ENCODE measurements at places on chromosomes 3 and 15. TPM values are rescaled to one million over a fixed set of nuclear protein-coding genes. Genes with fewer than 3 reads are reported as not detected.

- H3K27ac ChIP-seq, result peak within 1 kb of the TSS; percentile 90
- H3K4me3 ChIP-seq, result peak within 1 kb of the TSS; percentile 94
- H3K27me3 ChIP-seq, result no peaks in the 10 kb centered on the region
- no peaks in the 10 kb centered on the region for H3K36me3 ChIP-seq
These were observed at the start of gene MKRN2 for GRCh38 chr3:12556690-12557472. MKRN2 (plus strand) TSS chr3:12557087; CDS start chr3:12557151, 64 bp downstream.

- H3K36me3 ChIP-seq, result no peaks in the 10 kb centered on the region
- H3K4me1 ChIP-seq, result no peaks in the 10 kb centered on the region
- no peaks in the 10 kb centered on the region for H3K27me3 ChIP-seq
- no peak overlapping the region for H3K4me3 ChIP-seq
These were observed 406.6 kb upstream of the PPP2R3A start for GRCh38 chr3:135558906-135559305.

Gene CCNB2
- total RNA-seq, result 7.9 TPM

Gene ZNF774
- 3.3 TPM for total RNA-seq

Gene SAXO2
- 1.2 TPM for total RNA-seq

GRCh38 chr15:85554852-85555521, 174.6 kb downstream of the AKAP13 start:
- no peak overlapping the region for H3K4me3 ChIP-seq
- no peak overlapping the region for H3K27ac ChIP-seq
- no peak for DNase-seq
- H3K27me3 ChIP-seq, result no peaks in the 10 kb centered on the region
- H3K4me1 ChIP-seq, result no peaks in the 10 kb centered on the region

Gene STRIT1
- not detected for total RNA-seq

GRCh38 chr15:48373821-48374451, 42.7 kb downstream of the DUT start:
- H3K4me3 ChIP-seq, result peak overlapping the region; percentile 12
- H3K4me1 ChIP-seq, result peaks cover 18% of the 10 kb centered on the region
- DNase-seq, result peak; percentile 97

Gene SLC12A8
- total RNA-seq, result 4.4 TPM

DNA sequence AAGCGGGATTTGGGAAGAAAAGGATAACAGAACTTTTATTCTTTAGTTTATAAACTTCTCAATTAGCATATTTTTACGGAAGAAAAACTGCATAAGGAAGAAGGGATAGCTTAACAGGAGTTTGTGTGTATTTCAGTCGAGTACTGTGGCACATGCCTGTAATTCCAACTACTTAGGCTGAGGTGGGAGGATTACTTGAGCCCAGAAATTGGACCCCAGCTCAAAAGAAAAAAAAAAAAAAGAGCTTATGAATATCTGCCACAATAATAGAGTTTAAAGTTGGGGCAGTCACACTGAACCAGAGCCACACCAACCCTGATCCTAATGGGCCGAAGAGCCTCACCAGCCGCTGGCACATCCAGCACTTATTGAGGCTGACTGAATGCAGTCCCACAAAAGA, 31.1 kb downstream of the CHAC1 start:
- H3K27me3 ChIP-seq, result no peaks in the 10 kb centered on the region
- H3K27ac ChIP-seq, result peak overlapping the region; percentile 91
- peaks cover 40% of the 10 kb centered on the region for H3K4me1 ChIP-seq
- no peak overlapping the region for H3K4me3 ChIP-seq
- no peak for DNase-seq

DNA sequence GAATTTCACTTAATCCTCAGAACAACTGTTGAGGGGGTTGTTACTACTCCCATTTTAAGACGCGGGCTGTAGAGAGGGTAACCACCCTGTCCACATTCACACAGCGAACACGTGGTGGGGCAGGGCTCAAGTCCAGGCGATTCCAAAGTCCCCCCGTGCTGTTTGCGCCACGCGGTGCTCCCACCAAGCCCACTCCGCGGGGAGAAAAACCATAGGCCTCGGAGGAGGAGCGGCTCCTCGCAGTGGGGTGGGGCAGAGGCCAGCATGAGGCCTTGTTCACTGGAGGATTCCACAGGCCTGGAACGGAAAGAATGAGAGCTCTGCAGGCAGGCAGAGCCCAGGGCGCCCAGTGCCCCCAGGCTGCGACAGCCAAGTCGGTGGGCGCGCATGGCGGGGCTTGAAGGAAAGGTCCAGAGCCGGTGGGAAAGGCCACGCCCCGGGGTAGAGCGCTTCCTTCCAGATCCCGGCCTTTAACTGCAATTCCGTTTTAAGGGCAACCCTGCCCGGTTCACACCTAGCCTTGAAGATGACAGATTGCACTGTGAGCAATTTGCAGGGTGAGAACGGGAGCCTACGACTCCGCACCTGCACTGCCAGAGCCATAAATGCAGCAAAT, 161.8 kb upstream of the TBL1XR1 start:
- peaks cover 42% of the 10 kb centered on the region for H3K4me1 ChIP-seq
- no peak overlapping the region for H3K4me3 ChIP-seq
- no peaks in the 10 kb centered on the region for H3K36me3 ChIP-seq
- DNase-seq, result peak; percentile 40

- no peaks in the 10 kb centered on the region for H3K36me3 ChIP-seq
- peaks cover 10% of the 10 kb centered on the region for H3K4me1 ChIP-seq
- H3K27ac ChIP-seq, result no peak overlapping the region
- no peaks in the 10 kb centered on the region for H3K27me3 ChIP-seq
- H3K4me3 ChIP-seq, result no peak overlapping the region
These were observed 26.3 kb downstream of the ALS2CL start for GRCh38 chr3:46667061-46667621.

DNA sequence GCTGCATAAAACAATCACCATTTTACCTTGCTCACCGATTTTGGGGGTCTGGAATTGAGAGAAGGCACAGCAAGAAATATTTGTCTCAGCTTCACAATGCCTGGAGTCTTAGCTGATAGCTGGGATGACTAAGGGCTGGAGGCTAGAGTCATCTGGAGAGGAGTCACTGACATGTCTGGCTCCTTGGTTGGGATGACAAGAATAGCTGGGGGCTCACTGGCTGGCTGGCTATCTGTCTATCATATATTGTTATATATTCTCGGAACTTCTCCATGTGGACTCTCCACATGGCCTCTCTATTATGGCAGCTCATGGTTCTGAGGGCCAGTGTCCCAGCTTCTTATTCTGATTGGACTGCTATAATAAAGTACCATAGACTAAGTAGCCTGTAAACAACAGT, 20.0 kb upstream of the TRIM71 start:
- no peak for DNase-seq
- H3K36me3 ChIP-seq, result no peaks in the 10 kb centered on the region
- H3K27ac ChIP-seq, result no peak overlapping the region
- H3K4me1 ChIP-seq, result no peaks in the 10 kb centered on the region
- no peak overlapping the region for H3K4me3 ChIP-seq

All from astrocyte (in vitro differentiated cells and primary cell).